ENCODE measurements at places on chromosomes 12 and 14. TPM values are rescaled to one million over a fixed set of nuclear protein-coding genes. Genes with fewer than 3 reads are reported as not detected.

GNG2 gene
- 62.1 TPM for total RNA-seq

RPL10L gene
- total RNA-seq = not detected

PAPLN gene
- 16.5 TPM for total RNA-seq

KRT75 gene
- total RNA-seq = not detected

TMEM260 gene
- 6.9 TPM for total RNA-seq

CD4 gene
- total RNA-seq = 12.4 TPM

DCD gene
- not detected for total RNA-seq

C12orf54 gene
- total RNA-seq = not detected

OR6C70 gene
- total RNA-seq = not detected

SCN8A gene
- total RNA-seq = 6.7 TPM

SCAF11 gene
- 158 TPM for total RNA-seq

CCDC197 gene
- total RNA-seq = not detected

TGM1 gene
- total RNA-seq = 3.2 TPM

RIN3 gene
- total RNA-seq = 16.7 TPM

GZMH gene
- 2.3 TPM for total RNA-seq

SLC7A8 gene
- 15.9 TPM for total RNA-seq

TDG gene
- 8.7 TPM for total RNA-seq

SERPINA5 gene
- total RNA-seq = 19.6 TPM

LTB4R2 gene
- 7.1 TPM for total RNA-seq

ZFHX2 gene
- total RNA-seq = not detected

RFX4 gene
- not detected for total RNA-seq

SLC10A1 gene
- total RNA-seq = not detected

RIPK3 gene
- 0.29 TPM for total RNA-seq

SLC39A5 gene
- 0.29 TPM for total RNA-seq

HOXC12 gene
- total RNA-seq = not detected

ACOT6 gene
- not detected for total RNA-seq

ZNF641 gene
- 71.5 TPM for total RNA-seq

Measured in uterus (tissue), 4 donors.